ENCODE measurements at places on chromosomes 11 and 22.

DNA sequence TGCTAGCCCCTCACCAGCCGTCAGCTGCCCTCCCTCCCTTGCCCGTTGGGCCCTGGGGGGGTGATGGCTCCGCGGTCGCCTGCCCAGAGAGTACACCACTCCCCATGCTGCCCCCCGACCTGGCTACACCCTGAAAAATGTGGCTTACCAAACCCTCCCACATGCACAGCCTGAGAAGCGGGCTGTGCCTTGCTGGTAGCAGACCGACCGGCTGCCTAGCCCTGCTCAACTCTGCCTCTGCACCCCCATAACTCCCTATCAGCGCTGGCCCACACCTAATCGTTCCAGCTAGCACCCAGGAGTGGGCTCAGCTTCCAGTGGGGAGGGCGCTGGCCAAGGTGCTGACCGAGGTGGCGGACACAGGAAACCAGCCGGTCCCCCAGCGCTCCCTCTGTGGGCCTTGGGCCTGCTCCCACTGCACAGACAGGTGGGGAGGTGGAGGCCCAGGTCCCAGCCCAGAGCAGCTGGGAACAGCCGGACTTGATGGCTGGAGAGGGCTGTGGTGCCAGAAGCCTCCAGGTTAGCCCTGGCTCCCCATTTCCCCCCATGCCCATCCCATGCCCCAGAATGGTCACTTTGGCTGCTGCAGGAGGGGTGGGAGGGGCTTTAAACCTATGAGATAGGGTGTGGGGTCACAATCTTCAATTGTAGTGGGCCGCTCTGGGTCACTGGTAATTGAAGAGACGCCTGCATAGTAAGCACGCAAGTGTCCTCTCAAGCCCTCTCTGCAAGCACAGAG, 32.1 kb upstream of the PRODH start:
- no peak for DNase-seq

DNA sequence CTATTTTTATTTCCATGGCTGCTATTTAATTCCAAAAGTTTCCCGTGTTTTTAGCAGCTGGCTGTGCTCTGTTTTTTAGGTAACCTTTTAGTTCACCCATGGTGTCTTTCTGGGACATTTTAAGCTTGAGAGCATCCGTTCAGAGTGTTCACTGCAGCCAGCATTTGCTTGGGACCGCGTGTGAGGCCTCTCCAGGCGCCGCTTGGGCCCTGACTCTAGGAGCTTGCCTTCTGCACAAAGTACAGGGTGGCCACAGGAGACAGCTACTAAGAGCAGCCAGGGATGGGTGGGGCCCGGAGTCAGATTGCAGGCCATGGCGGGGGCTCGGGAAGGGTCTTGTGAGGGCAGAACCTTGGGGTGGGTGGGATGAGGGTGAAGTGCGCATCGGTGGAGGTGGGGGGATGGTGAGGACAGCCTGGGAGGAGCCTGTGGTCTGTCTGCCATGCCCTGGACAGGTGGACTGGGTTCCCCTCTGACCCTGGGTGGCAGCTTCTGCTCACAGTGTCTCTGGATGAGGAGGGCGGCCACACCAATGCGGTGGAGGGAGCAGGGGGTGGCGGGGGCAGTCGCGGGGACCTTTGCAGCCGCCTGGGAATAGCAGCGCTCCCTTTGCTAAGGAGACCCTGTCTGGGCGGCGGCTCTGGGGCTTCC, 288.1 kb downstream of the TBC1D22A start:
- DNase-seq, result no peak

- DNase-seq, result no peak
Observed at GRCh38 chr22:35761037-35761436, 43.4 kb downstream of the APOL5 start.

DNA sequence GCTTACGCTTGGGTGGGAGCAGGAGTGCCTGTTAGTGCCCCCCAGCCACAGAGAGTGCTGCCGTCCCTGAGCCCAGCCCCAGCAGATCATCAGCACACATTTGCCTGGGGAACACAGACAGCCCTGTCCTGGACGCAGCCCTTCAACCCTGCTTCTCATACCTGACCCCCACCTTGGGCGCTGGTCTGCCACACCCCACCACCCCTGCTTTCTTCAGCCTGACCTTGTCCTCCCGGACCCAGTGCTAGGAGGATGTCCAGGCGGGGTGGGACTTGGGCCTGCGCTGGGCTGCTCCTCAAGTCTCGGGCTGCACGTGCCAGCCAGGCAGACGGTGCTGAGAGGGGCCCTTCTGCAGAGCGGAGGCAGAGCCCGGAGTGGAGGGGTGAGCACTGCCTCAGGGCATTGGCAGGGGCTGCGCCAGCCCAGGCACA, 119.2 kb downstream of the KCNQ1OT1 start:
- DNase-seq, result peak; percentile 5

DNA sequence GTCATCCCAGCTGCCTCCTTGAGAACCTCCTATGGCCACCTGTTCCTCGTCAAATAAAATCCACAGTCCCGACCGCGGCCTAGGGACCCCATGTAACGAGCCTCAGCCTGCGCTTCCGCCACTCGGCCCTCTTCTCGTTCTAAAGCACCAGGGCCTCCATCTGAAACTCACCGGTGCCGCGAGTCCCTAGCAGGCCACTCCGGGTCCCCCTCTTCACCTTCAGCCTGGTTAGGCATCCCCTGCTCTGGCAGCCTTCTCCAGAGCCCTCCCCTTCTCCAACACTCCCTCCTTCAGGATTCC, 2.4 kb upstream of the SSTR3 start:
- DNase-seq, result no peak

- no peak for DNase-seq
Observed at GRCh38 chr11:96481204-96481603, 91.4 kb downstream of the JRKL start.

- no peak for DNase-seq
Observed at GRCh38 chr11:108137212-108137611, 15.8 kb downstream of the ACAT1 start.

DNA sequence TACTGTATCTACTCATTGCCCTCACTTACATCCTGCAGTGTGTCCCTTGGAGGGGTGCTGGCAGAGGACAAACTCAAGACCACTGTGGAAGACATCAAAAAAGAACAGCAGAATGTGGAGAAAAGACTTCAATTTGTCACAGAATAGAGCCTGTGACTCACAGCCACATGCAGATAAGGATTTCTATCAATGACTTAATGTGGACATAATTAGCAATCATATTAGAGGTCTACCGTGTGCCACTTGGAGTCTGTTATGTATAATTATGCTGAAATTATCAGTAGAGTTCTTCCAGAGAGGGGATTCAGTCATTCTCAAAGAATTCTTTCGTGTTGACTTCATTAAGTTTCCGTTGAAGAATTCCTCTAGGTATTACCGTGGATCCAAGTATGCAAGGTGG, 473.5 kb downstream of the MIAT start:
- DNase-seq, result no peak

DNA sequence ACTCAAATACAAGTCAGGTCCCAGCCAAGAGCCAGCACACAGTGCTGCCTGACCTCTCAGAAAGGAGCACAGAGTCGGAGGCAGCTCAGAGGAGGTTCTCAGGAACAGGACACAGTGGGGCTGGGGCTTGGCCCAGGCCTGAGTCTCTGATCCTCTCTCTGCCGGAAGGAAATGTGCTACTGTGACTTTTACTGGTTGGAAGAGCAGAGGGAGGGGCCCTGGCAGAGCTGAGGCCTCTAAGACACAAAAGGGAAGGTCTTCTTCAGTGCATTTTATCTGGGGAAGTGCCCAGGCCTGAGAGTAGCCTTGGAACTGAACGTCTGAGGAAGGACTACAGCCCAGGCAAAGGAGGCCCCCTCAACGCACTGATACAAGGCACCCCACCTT, 16.2 kb upstream of the CASTOR1 start:
- peak; percentile 59 for DNase-seq

GRCh38 chr11:1733009-1733715, 17.2 kb downstream of the IFITM10 start:
- no peak for DNase-seq

- DNase-seq, result no peak
Observed at GRCh38 chr11:94897330-94897768, 76.0 kb downstream of the CWC15 start.

Measured in GM12892 (cell line).